Colonic mucosa (tissue), 4 donors: ENCODE measurements at places on chromosomes 5 and 9.
A peak's percentile ranks its signal among the peaks of the same experiment; 100 is the strongest.

DNA sequence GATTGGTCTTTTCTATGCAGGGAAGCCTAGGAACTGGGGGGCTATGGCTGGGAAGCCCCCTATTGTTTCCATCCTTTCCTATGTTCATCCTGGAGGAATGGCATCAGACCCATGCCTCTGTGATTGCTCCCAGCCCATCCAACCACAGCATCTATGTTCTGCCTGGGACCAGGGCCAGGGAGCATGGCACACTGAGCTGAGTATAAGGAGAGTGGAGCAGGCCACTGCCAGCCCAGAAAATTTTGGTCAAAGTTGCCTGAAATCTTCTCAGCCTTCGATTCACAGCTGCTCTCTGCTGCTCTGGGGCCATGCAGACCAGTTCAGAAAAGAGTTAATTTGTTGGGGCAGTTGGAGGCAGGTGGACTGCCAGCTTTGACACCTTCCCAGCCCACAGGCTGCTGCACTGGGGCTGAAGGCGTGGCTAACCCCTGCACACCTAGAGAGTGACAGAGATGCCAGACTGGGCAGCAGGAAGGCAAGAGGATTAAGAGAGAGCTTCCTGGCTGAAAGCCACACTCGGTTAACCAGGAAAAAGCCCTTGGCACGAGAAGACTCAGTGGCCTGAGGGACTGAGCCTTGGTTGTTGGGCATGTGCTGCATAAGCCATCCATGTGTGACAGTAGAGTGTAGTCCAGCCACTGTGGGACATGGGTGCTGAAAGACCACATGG lies 12.1 kb downstream of the TGFBI start:
- peak; percentile 67 for DNase-seq

DNA sequence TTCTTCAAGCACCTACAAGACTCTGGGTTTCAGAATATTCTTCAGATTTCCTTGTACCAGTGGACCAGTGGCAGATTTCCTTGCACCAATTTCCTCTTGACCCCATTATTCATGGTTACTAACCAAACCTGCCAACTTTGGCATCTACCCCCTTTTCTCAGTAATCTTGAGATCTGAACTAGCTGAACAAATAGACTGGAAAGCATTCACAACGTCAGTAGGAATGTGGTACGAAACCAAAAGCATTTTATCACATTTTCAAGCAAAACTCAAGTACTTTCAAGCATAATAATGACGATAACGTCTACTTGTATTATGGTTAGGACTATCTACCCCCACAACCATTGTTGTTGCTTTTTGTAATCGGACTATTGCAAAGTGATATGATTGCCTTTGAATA lies 1217.3 kb downstream of the PTPRD start:
- no peak for DNase-seq

GRCh38 chr9:18638371-18639249 lies 164.7 kb downstream of the ADAMTSL1 start:
- DNase-seq, result no peak

DNA sequence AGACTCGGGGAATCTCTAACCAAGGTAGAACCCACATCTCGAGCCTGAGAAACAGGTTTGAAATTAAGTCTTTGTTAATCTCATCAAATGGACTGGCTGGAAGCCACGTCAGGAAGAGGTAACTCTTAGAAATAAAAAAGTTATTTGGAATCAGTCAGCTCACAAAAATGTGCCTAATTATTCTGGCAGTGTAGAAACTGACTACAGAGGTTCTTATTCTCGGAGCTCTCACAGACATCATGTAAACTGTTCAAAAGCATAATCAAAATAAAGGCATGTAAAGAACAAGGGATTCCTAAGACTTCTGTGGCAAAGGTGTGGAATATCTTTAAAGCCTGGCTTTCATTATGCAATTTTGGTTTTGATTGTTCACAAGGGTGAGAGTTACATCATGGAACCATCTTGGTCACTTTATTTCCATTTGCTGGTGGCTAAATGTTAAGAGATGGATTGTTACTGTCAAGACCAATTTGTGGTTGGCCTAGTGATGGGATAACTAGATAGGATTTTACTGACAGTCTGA lies 85.1 kb downstream of the OTULIN start:
- no peak for DNase-seq

- DNase-seq, result no peak
Observed at GRCh38 chr5:43085453-43085852, 35.3 kb upstream of the ZNF131 start.

- DNase-seq, result no peak
Observed at GRCh38 chr5:149750596-149750995, 20.5 kb downstream of the PPARGC1B start.

DNA sequence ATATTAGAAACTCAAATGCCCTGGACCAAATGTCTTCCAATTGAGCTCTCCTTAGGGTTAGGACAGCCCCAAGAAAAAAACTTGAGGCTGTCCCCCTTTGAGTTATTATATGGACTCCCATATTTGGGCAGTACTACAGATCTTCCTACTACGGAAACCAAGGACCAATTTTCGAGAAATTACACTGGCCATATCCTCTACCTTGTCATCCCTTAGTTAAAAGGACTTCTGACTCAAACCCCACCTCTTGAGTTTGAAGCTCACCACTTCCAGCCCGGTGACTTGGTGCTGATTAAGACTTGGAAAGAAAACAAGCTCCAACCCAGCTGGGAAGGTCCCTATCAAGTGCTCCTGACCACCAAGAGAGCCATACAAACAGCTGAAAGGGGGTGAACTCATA lies 497.0 kb upstream of the GRAMD2B start:
- no peak for DNase-seq

DNA sequence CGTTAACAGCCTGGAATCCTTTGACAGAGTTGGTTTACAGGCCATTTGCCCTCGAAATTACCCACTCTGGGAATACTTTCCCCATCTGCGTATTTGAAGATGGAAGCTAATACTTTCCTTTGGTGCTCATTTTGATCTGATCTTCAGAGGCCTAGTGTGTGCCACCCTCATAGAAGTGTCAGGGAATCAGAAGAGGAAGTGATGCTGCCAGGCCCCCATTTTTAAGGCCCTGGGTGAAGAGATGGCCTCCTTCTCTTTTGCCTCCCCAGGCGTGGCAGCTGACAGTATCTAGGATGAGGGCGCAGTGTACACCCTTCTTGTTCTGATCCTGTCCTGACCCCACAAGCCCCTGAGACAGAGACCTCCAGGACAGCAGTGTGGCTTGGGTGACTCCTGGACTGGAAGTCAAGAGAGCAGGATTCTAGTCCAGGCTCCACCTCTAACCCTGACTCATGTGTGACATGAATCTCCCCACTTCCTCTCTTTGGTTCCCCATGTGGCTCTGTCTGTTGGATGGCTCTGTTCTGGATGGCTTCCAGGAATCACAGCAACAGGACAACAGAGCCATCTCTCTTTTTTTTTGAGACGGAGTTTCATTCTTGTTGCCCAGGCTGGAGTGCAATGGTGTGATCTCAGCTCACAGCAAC lies 27.8 kb downstream of the CSF1R start:
- DNase-seq, result peak; percentile 26

DNA sequence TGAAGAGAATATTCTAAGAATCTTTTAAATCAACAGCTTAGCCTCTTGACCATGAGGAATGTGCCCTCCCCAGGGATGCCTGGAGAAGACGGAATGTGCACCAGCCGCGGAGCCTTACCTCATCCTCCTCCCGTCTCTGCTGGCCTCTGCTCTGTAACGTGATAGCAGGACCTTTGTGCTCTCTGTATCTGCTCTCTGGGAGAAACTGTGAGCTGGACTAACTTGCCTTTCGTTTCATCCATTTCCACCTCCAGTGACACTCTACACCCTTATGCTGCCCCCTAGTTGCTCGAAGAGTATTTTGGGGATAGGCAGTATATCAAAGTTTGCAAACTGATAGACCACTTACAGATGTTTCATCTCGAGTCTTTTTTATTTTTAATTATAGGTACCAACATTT lies 141.4 kb downstream of the NPR3 start:
- no peak for DNase-seq

GRCh38 chr5:155850370-155850769 lies 476.6 kb upstream of the SGCD start:
- no peak for DNase-seq

DNA sequence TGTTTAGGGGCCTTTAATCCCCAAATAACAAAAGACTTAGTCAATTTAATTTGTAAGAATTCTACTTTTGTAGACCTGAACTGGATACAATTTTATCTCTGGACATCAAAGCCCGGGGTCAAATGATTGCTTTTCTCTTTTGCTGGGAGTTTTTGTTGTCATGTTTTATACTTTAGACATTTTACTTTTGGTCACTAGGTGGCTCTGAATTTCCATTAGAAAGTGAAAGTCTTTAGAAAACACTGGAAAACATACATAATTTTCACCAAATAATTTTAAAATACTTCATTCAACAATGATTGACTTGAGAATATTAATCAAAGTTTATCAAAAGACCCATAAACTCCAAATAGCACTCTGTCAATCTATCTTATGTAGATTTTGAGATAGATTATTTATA lies 2.8 kb upstream of the PCA3 start:
- no peak for DNase-seq

- no peak for DNase-seq
Observed at GRCh38 chr5:68243251-68243650, 27.7 kb downstream of the PIK3R1 start.

GRCh38 chr5:4553978-4554377 lies 586.2 kb upstream of the ADAMTS16 start:
- no peak for DNase-seq

- no peak for DNase-seq
Observed at GRCh38 chr5:84257061-84257460, 127.6 kb downstream of the EDIL3 start.

DNA sequence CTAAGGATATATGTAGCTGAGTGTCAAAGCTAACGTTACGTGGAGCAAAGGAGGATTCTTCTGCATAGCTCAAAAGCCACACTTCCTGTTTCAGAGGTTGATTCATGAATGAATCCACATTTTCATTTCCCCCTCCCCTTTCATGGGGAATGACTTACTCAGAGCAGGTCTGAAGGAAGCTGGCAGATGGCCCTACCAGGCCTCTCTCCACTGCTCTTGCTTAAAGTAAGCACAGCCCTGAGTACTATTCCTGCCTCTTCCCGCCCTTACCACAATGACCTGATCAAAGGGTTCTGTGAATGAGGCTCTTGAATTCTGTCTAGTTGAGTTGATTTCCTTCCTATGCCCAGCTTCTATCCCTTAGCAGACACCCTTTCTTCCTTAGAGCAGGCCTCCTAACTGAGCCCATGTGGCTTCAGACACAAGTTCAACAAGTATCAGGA lies 6.3 kb downstream of the IGIP start:
- no peak for DNase-seq

DNA sequence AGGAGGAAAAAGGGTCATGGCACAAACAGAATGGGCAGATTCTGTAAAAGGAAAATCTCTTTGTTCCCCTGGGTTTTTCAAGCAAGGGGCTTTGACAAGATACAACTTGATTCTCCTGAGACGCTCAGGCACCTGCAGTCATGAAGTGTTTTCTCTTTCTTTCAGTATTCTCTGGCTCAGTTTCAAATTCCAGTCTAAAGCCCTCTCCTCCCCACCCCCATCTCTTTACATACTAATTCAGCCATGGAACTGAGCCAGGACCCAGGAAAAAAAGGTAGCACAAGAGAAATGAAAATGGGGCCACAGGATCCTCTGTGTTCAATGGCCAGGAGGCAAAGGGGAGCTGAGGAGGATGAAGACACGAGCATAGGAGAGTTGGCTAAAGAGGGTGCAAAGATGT lies 408.4 kb downstream of the SPOCK1 start:
- no peak for DNase-seq

DNA sequence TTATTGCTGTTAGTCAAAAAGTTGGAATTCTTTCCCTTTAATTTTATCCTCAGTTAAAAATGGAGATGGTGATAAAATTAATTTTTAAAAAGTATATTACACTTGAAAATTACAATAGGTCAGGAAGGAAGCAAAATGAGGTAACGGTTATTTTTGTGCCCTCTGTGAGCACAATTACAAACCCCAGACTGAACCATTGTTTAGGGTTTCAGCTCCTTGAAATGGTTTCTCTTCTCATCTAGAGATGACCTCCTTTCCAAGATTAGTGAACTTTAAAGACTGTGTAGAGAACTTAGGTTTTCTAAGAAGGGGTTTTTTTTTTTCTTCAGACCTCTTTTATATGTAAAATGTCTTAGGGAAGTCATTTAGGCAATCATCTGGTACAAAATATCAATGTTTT lies 126.2 kb upstream of the CHD1 start:
- no peak for DNase-seq

GRCh38 chr9:2019723-2020122 lies 4.6 kb downstream of the SMARCA2 start:
- no peak for DNase-seq

- no peak for DNase-seq
Observed at GRCh38 chr5:127046343-127047072, 16.1 kb upstream of the MARCHF3 start.
